HT1080 (cell line): ENCODE measurements at places on chromosomes 5 and 9.

DNA sequence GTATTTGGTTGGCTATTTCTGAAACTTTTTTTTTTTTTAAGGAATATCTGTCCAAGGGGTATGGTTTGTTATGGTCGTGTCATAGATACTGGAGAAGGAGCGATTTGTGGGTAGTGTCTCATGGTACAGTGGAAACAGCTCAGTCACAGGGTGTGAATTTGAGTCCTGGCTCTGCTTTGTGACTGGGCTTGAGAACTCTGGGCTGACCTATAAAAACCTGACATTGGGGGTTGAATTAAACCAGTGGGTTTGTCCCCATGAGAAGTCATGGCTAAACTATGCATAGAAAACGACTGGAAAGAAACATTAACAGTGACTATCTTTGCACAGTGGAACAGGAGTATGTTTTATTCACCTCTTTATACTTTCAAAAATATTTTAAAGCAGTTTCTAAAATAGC lies 54.7 kb downstream of the MACROH2A1 start:
- no peak for DNase-seq

- DNase-seq, result no peak
Measured at GRCh38 chr9:69452110-69452782, 127.2 kb downstream of the ENTREP1 start.

DNA sequence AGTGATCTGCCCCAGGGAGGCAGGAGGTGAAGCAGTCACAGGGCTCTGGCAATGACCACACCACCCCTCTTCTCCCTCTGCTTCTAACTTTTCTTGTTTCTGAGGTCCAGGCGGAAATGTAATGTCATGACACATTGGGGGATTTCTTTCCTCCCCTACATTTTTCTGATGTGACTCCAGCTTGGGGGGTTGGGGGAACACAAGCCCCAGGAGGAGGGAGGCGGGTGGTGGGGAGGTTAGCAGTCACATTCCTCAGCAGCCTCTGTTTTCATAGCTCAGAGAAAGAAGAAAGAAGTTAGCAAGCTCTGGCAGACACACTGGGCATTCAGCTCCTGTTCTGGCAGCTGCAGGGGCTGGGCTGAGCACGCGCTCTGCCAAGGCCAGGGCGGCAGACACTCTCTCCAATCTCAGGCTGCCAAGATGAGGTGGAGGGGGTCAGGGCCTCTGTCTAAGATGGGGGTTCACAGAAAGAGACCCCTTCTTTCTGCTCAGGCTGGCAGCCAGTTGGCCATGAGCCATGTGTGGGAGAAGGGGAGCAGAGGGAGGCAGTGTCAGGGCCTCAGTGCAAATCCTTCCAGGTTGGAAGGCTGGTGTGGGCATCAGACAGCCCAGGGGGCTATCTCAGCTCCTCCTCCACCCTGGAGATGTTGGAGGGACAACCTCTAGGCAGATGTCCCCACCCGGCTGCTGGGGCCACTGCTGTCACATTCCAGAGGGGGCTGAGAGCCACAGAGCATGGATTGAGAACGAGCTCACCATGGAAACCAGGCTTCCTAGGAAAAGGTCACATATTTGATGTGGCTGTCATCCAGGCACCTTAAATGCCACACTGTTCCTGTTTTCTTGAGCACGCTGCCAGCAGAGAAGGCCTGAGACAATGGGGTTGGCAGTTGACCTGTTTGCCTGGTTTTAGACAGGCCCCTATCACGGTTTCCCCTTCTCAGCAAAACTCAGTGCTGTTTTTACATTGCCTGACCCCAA lies 20.1 kb upstream of the PFDN1 start:
- DNase-seq, result peak; percentile 98

GRCh38 chr9:5389109-5389732 lies 48.5 kb downstream of the PLGRKT start:
- DNase-seq, result peak; percentile 94

DNA sequence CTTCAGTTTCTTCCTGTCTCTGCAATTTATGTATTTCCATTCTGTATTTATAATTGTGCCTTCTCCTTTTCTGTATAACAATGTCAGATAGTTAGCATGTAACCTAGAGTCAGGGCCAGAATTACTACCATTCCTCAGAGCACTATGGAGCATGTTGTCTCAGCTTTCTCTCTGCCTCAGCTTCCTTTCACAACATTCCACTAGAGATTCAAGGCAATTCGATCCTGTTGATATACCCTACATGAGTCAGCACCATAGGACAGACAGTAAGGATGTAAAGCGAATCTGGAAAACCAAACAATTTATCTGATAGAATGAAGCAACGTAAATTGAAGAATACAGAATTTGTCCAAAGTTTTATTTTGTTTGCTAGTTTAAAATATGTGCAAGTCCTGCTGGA lies 728.3 kb upstream of the SEMA6A start:
- peak; percentile 15 for DNase-seq

DNA sequence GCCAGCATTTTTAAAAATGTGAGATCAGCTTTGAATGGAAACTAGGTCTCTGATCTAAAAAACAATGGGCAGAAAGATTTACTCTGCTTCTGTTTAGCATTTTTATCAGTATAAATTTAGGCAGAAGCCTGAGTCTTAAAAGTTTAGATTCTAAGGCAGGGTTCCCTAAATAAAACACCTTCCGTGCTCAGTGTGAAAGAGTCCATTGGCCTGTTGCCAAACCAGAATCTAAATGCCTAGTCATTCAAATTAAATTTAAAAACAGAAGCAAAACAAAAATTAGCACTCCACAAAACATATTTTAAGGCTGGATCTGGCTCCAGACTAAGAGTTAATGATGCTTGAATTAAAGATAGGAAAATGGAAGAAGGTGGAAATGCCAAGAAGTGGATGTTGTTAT lies 4.5 kb downstream of the TYRP1 start:
- DNase-seq, result no peak

DNA sequence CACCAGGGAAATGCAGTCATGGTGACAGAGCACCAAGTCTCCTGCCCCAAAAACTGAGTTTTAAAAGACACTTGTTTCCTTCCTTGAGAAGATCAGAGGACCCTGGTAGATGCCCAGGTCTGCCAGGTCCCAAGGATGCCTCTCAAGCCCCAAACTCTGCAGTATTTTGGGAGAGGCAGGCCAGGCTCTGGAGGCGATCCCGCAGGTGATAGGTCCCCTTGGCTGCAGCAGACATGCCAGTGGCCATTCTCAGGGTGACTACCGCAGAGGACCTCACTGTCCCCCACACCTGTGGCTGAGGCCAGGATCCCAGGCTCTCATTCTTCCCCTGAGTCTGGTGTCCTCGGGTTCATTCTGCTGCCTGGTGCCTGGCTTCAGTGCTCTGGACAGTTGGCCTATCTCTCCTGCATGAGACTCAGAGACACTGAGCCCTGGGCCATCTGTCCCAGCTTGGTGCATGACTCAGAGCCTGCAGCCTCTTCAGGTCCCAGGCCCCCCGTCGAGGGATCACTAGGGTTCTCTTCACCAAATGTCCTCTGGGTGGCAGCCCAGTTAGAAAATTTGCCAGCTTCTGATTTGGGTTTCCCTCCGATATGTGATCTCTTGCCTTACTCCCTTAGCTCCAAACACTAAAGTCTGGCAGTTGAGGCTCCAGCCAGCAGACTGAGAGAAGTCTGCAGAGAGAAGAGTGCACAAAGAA lies 59.7 kb upstream of the GARNL3 start:
- peak; percentile 61 for DNase-seq

- DNase-seq, result no peak
Measured at GRCh38 chr5:152125661-152126205, 201.1 kb upstream of the GLRA1 start.

- peak; percentile 44 for DNase-seq
Measured at GRCh38 chr9:131982671-131983239, 96.9 kb downstream of the MED27 start.

GRCh38 chr5:74493411-74493810 lies 147.1 kb downstream of the ENC1 start:
- DNase-seq, result no peak

- DNase-seq, result peak; percentile 73
Measured at GRCh38 chr5:60483050-60483449, 216.9 kb downstream of the DEPDC1B start.

DNA sequence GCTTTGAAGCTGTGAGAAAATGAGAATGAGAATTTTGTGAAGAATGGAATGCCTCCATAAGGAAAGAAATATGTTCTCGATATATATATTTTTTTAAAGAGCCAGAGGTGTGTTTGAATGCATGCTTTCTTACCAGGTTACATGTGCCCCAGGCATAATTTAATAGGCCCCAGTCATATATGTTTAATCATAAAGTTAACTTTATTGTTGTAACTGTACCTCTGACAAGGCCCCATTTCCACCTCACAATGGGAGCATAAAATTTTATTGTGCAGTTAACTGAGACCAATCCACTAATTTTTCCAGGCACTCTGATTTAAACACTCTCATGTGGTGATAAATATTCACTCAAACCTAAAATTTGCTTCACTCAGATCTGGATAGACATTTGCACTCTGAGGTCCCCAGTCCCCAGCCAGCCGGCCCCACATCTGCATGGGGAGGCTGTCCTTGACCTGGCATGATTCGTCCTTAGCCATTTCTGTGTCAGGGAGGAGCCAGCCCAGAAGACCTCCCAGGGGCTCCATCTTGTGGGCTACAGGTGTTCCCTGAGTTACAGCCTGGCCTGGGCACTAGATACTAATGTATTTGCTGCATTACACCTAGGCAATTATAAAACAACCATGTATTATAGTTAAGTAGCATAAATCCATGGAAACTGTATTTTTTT lies 245.8 kb downstream of the MTRR start:
- no peak for DNase-seq

DNA sequence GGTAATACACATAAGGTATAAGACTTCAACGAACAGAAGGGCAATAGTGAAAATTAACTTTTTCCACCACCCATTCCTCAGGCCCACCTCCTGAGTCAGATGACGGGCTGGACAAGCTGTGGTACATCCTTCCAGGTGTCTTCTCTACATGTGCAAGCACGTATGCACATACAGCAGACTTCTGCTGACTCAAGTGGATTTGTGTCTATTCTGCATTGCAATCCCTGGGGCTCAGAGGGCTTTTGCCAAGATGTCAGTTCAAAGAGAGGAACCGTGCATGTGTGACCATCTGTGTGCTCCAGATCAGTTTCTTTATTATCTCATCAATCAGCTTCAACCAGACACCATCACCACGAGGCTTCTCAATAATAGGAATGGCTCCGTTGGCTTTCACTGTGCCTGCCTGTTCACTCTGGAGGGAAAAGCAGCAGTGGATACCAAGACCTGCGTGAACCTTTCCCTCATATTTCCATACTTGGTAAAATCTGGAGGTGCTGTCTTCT lies 288.4 kb downstream of the MTRR start:
- DNase-seq, result no peak

DNA sequence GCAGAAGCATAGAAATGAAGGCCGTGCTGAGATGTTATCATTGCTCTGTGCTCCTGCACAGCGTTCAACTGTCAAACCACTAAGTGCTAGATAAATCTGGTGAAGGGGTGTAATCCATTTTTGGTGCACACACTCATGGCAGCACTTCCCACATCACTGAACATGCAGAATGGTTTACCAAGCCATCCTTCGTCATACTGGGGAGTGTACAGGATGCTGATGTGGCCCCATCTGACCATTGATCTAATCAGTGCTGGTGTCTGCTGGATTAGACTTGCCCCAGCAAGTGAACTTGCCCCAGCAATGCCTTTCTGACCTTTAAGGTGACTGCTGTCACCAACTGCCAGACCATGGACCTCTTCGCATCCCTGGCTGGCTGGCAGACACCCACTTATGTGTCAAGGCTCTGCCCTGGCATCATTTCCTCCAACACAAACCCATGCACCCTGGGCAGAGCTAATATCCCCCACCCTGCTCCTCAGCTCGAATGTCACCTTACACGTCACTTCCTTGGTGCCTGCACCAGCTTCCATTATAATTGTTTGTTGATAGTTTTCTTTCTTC lies 4.2 kb upstream of the SEMA4D start:
- DNase-seq, result no peak

GRCh38 chr5:149828161-149829011 lies 98.3 kb downstream of the PPARGC1B start:
- peak; percentile 89 for DNase-seq
